Progenitor cell of endocrine pancreas (in vitro differentiated cells): ENCODE measurements at places on chromosomes 12 and 14. TPM values are rescaled to one million over a fixed set of nuclear protein-coding genes. Genes with fewer than 3 reads are reported as not detected.

Gene SIX6
- total RNA-seq = not detected in 2 replicates

Gene E2F7
- total RNA-seq = 15.9 and 17.5 TPM in 2 replicates

Gene GALNT9
- total RNA-seq = 0.24 and 0.36 TPM in 2 replicates

Gene IFNG-AS1
- not detected in 2 replicates for total RNA-seq

Gene PTGER2
- total RNA-seq = 1.00 and 1.1 TPM in 2 replicates

Gene FOXG1
- 1.2 and 1.4 TPM in 2 replicates for total RNA-seq
